ENCODE measurements at places on chromosomes 1 and 21.

GRCh38 chr1:72845381-72845780 is 563.0 kb upstream of the NEGR1 start:
- no peaks in the 10 kb centered on the region for H3K27me3 ChIP-seq
- no peak for DNase-seq
- no peak overlapping the region for H3K27ac ChIP-seq
- no peaks in the 10 kb centered on the region for H3K4me1 ChIP-seq
- H3K36me3 ChIP-seq: no peaks in the 10 kb centered on the region

DNA sequence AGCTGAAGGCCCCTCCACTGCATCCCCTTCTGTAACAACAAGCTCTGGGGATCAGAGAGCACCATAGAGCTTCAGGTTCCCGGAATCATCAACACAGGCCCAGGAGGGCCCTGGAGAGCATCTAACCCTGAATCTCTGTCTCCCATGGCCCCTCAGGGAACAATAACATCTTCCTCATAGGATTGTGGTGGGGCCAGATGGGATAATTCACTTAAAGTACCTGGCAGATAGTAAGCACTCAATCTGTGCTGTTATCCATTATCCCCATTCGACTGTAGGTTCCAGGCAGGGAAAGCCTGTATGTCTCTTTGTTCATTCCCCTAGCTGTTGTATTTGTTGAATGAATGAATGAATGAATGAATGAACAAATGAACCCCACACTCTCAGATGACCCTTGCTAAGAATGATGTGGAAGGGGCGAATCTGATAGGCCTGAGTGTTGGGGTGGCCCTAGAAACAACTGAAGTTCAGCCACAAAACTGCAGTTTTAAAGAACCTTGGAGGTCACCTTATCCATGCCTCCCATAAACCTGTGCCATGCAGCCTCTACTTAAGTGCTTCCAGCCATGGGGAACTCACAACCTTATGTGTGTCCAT is 14.5 kb downstream of the LAPTM5 start:
- H3K27me3 ChIP-seq: no peaks in the 10 kb centered on the region
- peaks cover 76% of the 10 kb centered on the region for H3K36me3 ChIP-seq
- H3K4me1 ChIP-seq: peaks cover 99% of the 10 kb centered on the region

DNA sequence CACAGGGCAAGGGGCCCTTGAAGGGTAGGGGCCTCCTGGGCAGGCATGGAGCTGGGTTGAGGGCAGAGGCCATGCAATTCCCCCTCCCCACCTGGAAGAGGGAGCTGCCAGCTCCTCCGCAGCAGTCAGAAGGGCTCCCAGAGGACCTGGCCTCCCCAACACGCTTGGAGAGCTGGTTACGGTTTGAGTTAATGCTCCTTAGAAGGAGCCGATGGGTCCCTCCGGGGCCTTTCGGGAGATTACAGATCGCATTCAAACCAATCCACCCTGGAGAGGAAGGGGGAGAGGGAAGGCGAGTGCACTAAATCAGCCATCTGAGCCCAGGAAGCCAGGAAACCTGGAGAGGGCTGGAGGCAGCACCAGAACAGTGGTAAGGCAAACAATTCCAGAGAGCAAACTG is 106.3 kb upstream of the CSF3R start:
- no peak overlapping the region for H3K27ac ChIP-seq
- no peak overlapping the region for H3K4me3 ChIP-seq
- no peak for DNase-seq
- H3K27me3 ChIP-seq: peaks cover 38% of the 10 kb centered on the region

DNA sequence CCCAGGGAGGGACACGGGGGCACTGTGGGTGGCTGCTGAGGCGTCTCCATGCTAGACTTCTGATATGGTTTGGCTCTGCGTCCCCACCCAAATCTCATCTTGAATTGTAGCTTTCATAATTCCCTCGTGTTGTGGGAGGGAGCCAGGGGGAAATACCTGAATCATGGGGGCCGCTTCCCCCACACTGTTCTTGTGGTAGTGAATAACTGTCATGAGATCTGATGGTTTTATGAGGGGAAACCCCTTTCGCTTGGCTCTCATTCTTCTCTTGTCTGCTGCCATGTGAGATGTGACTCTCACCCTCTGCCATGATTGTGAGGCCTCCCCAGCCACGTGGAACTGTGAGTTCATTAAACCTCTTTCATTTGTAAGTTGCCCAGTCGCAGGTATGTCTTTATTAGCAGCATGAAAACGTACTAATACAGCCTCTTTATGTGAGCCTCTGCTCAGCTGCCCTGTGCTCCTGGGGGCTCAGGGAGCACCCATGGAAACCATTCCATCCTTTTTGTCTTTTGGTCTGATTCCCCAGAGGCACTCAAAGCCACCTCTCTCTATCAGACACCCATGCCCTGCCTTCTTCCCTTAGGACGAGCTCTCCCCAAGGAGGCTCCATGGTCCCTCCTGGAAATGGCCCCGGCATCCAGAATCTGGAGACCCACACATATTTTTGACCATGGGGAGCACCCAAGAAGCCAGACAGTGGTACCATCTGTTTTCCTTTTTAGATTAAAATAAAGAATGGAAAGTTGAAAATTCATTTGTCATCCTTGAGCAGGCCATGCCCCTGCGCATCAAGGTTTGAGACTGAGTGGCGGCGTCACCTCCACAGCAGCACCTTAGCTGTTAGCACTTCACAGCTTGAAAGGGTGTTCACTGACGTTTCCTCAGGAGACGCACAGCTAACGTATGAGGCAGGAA is 65.9 kb upstream of the FAM20B start:
- H3K4me3 ChIP-seq: no peak overlapping the region
- no peaks in the 10 kb centered on the region for H3K4me1 ChIP-seq
- H3K36me3 ChIP-seq: no peaks in the 10 kb centered on the region
- H3K27me3 ChIP-seq: no peaks in the 10 kb centered on the region
- no peak overlapping the region for H3K27ac ChIP-seq

DNA sequence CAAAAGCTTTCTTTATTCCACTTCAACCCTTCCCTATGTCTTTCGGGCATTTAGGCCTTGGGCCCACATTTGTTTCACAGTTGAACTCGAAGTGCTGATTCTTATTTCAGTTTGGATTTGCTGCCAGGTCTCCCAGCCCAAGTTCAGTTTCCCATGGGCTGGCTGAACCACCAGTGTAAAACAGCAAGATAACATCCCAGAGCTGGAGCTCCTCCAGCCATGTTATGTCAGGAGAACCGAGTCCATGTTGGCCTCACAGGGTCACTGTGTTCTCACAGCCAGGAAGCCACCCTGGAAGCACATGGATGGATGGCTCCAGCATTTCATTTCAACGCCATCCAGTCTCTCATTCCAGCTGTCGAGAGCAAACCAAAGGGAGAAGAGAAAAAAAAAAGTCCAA is 45.2 kb upstream of the RXRG start:
- H3K36me3 ChIP-seq: no peaks in the 10 kb centered on the region
- H3K27me3 ChIP-seq: peaks cover 31% of the 10 kb centered on the region
- H3K27ac ChIP-seq: no peak overlapping the region
- DNase-seq: no peak
- H3K4me3 ChIP-seq: no peak overlapping the region

Data from activated CD4-positive, alpha-beta memory T cell treated with anti-CD3 and anti-CD28 coated beads, Interleukin-2, amount 10 ng/mL, durations not matched to agents 7 days and 5 days (primary cell).